ENCODE measurements at places on chromosomes 2 and 18.

DNA sequence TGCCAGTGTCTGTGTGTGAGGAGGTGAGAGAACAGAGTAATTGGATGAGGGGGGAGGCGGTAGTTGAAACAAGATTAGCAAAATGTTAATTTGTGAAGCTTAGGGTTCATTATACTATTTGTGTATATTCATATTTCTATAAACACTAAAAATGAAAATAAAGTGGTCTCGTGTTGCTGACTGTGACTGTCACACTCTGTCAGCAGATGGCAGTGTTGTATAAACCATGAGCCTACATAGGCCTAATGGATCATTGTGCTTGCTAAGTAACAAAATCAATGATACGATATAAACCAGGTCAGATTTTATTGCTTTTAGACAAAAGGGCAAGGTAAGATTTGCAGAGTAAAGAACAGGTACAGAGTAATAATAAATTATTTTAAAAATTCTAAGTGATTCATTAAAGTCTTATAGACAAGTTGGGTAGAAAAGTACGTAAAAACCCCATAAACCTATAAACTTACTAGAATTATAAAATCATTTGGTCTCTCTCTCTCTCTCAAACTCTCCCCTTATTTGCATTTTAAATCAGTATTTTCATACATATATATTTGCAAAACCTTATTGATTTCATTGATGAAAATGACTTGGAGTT is 182.7 kb downstream of the RPIA start:
- DNase-seq = peak; percentile 21

GRCh38 chr2:25335204-25335603 is 6.5 kb downstream of the DNMT3A start:
- DNase-seq = no peak

DNA sequence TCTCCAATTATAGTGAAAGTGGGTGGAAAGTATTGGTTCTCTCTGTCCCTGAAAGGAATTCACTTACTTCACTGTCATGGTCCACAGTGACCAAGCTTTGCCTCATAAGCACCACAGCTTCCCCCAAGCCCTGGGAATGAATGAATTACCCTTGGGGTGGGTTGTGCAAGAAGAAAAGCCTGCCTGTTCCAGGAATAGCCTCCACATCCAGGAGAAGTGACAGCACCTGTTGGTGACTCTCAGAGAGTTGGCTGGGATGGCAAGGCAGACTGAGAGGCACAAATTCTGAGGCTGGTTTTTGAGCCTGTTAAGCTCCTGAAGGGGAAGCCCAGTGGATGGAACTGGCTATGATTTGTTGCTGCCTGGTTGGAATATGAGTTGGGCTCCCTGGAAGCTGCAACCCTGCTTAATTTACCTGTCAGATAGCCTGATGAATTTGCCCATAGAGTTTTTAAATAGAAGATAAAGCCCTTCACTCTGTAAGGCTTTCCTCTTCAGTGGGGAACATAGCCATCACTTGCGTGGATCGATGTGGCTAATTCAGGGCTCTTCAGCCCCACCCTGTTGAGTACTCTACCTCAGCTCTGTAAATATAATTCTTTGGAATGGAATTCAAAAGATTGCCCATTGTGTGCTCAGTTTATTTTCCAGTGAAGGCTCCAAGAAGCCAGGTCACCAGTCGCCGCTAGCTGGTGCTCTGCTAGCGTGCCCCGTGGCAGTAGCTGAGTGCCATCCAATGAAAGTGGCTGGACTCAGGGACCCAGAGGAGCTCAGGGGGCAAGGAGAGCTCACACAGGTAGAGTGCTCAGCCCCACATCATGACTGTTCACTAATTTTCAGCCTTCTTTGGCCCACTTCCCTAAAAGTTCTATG is 479.3 kb downstream of the IRS1 start:
- no peak for DNase-seq

DNA sequence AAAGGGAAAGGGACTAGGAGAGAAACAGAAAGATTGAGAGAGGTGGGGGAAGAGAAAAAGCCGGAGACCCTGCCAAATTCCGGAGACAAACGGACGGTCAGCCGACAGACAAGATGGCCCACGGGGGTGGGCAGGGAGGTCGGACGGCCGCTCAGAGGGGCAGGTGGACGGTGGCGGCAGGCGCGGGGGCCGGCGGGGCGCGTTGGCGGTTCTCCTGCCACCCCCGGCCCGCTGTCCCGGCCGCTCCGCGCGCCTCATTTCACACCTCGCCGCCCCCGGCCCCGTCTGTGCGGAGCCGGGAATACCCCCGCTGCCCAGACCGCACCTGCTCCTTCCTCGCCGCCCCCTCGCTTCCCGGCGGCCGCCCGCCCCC is 935 bp downstream of the SLC30A3 start:
- DNase-seq = no peak

DNA sequence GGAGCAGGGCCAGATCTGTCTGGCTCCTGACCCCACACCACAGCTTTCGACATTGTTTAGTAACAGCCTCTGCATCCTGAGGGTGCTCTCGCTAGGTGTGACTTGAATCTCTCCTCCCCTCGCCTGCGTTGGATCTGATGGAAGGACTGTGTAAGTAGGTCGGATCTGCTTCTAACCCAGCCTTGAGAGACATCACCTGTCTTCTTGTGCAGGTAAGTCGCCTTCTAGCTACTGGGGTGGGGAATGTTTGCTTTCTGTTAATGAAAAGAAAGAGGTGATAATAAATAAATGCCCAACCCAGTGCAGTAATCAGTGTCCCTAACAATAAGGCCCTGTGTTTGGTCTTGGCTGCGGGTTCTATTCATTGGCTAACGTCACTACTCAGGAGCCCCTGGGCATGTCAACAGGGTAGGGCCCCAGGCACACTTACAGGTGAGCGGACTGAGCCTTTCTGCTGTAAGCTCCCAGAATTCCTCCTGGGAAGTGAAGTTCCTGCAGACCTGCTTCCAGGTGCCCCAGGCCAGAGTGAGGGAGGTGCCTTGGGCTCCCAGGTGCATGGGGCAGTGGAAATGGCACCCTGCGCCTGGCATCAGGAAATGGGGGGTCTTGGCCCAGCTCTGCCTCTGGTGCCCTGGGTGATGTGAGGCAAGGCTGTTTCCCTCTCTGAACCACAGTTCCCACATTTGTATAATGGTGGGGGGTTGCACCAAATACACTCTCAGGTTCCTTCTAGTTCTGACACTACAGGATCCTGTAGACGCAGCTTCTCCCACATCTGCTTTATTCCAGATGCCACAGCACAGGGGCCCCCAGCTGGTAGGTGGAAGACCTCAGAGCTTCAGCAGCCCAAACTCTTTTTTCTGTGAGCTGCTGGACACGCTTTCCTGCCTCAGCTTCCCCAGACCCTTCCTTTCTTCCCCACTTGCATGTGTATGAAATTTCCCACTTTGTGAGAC is 11.2 kb upstream of the FOSL2 start:
- DNase-seq = no peak

DNA sequence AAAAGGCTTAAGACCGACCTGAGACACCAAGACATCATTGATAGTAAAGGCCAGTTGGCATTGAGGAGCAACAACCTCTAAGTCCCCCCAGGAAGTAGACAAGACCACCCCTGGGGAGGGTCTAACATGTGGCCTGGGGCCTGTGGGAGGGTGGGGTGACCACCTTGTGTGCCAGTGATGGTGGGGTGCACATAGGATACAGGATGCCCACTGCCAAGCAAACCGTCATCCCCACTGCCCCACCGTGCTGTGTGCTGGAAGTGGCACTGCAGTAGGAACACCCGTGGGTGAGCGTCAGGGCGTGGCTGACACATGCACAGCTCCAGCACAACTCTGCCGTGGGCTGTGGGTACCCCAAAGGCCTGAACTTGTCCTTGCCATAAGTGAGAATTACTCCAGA is 84.3 kb upstream of the LGALSL start:
- DNase-seq = no peak

GRCh38 chr2:38073211-38074057 is 2.5 kb downstream of the CYP1B1 start:
- no peak for DNase-seq

DNA sequence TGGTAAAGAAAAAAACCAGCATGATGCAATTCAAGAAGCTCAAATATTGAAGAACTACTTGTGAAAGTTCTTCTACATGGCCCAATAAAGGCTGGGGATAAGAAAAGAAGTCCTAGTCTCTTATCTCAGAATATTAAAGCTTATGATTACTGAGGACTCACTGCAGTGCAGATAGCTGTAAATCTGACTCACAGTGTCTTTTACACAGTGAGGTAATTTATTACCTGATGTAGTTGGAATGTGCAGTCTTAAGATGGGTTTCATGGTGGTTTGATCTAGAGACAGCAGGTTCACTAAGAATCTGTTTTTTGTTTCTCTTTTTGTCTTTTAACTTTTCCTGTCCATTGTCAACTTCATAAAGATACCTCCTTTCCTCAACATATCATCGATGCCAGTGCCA is 484.0 kb upstream of the MAP2 start:
- no peak for DNase-seq

- DNase-seq = no peak
Measured at GRCh38 chr2:241179899-241180298, 8.6 kb upstream of the ANO7 start.

DNA sequence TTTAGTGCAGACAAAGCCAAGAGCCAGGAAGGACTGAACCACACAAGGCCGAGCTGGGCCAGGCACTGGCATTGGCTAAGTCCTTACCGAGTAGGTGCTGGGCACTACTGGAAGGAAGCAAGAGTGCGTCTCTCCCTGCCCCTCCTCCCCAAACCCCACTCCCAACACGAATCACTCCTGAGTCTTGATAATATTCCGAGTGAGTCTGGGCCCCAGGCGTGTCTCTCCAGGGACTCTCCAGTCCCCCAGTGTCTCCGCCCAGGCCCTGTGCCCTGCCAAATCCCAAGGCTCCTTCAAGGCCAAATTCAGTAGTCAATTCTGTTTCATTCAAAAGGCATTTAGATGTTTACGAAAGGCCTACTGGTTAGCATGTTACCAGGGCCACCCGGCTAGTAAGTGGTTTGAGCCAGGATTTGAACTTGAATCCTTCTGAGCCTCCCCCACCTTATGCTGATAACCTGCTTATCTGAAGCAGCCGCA is 82.8 kb downstream of the GLI2 start:
- no peak for DNase-seq

DNA sequence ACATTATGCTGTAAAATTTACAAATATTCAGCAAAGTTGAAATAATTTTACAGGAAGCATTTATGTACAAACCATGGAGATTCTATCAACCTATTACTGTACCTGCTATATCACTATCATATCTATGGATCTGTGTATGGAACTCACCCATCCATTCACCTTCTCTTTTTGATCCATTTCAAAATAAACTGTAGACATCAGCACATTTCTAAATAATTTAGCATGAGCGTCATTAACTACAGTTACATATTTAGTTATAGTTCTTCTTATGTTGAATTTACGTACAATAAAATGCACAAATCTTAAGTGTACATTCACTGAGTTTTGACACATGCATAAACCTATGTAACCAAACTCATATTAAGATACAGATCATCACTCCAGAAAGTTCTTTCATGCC is 127.8 kb upstream of the BCL2L11 start:
- no peak for DNase-seq

DNA sequence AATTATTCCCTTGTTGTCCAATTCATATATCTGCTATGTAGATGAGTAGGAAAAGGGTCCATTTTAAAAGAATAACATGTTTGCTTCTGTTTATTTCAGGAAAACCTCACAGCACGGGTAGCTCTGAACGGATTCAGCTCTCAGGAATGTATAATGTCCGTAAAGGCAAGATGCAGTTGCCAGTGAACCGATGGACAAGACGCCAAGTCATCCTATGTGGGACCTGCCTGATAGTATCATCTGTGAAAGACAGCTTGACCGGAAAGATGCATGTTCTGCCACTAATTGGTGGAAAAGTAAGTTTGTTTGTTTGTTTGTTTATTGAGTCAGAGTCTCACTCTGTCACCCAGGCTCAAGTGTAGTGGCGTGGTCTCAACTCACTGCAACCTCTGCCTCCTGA is 114.6 kb downstream of the PHLPP1 start:
- no peak for DNase-seq

- no peak for DNase-seq
Measured at GRCh38 chr2:106532236-106532635, 45.1 kb downstream of the CD8B2 start.

DNA sequence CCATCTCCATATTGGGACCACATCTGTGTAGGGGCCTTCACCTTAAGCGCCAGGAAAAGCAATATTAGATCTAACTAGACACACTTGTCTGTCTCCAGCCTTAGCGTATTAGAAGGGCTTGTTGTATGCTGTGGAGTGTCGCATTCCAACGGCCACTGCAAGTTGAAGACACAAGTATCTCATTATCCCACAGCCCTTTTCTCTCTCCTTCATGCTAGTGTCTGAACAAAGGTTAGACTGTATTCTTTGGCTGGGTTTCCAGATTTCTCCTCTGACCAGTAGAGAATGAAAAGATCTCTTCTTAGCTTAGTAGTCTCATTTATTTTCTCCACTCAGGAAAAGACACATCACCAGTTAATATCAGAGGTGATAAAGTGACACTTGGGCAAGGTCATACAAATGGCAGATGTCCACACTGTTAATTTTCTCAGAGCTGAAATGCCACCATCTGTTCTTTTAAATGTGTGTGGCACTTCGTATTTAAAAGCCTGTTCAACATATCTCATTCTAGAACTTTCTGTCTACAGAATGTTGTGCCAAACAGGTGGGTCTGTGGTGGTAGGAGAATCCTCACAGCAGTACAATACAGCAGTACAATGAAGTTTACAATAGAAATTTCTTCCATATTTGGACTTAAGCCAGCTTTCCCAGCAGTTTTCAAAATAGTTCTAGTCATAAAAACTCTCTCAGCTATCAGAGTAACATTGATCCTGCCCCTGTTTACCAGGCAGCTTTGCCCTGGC is 94.0 kb upstream of the ITGA6 start:
- DNase-seq = no peak

DNA sequence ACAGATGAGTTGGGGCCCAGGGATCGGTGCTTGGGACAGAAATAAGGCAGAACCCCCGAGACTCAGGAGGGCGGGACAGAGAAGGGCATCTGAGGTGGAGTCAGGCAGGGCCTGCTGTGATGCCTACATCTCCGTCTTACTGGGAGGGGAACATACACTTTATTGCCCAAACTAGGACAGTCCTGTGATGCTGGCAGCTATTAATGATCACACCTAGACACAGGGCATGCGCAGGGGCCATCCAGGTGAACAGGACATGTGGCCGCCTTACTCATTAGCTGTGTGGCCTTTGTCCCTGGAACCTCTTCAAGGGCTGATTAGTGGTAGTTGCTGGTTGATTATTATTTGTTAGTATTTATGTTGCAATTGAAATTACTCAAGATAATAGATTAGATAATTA is 33.2 kb downstream of the MLPH start:
- no peak for DNase-seq

- no peak for DNase-seq
Measured at GRCh38 chr2:239239607-239240413, 161.0 kb downstream of the HDAC4 start.

GRCh38 chr2:42963452-42964068 is 171.2 kb upstream of the HAAO start:
- DNase-seq = no peak

- no peak for DNase-seq
Measured at GRCh38 chr18:9716780-9717563, 8.9 kb downstream of the RAB31 start.

All from bone marrow (tissue), 2 donors.